ENCODE measurements at places on chromosomes 7 and 10.

DNA sequence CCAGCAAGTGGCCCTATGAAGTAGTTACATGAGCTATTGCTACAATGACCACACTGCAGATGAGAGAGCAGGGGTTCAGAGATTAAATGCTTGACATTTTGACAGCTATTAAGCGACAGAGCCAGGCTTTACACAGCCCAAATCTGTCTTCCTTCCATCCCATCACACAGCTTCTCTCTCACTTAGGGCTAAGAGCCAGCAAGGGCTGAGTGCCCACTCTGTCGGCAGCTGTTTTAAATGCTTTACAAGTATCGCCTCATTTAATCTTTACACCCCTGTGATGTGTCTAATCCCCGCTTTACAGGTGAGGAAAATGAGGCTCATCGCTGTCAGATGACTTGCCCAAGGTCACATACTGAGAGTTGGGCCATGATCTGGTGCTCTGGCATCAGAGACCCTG lies 15.2 kb upstream of the OPALIN start:
- no peak for DNase-seq

GRCh38 chr10:71975871-71976725 lies 11.9 kb downstream of the CHST3 start:
- no peak for DNase-seq

DNA sequence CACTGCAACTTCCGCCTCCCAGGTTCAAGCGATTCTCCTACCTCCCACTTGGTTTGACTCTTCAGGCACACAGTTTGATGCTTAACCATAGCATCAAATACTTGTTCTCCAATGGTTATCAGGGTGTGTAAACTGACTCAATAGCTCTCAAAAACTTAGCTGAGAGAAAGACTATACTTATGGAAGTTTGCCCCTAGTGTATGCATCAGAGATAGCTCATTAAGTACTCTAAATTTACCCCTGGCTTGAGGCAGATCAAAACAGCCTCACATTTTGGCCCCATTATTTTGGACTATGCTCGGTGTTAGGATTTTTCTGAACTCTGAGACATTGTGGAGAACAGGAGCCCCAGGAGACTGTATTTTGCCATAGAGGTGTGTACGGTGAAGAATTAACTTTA lies 40.8 kb upstream of the SLC35B4 start:
- DNase-seq = no peak

DNA sequence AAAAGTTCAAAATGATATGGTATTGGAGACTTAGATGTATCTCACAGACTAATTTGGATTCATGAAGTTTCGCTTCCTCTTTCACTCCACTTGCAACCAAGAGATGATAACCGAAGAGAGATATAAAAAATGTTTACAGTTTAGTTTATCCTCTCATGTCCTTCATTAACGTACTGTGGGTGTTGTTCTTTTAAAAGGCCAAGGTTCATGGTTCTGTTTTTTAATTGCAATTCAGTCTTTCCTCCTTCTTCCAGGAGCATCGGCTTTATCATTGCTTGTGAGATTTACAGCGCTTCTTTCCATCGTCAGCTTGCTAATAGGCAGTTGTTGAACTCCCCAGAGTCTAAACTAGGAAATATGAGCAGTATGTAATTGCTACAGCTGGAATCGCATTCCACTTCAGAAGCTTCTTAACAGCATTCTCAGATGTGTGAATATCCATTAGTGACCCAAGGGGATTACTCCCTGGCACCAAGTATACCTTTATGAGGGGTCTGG lies 75.9 kb upstream of the HGF start:
- DNase-seq = peak; percentile 57

GRCh38 chr10:35384265-35384868 lies 48.1 kb downstream of the CCNY start:
- no peak for DNase-seq

DNA sequence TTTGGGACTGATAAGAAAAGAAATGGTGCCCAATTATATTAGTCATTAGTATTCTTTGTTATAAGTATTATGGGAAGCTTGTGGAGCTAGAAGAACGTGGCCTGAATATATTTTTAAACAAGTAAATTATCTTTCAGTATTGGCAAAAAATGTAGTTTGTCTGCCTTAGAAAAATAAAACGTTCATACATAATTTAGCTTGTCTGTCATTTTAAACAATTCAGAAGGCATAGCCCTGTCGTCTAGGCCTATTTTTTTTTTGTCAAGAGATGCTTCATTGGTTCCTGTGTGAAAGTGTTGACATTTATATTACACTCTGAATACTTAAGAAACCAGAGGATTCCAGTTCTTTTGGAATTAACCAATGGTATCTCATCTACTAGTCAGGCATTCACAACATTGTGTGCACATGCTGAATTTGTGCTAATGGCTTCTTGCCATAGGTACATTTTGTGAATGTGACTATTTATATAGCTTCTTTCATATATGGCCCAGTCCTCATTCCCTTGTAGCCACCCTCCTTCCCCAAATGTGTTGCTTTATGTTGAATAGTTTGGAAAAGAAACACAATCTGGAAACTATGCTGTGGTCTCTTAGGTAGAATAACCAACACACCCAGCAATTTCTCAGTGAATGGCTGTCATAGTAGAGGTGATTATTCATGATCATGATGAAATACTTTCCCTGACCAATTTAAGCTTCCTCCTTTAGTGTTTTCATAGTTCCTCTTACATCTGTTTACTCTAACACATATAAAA lies 435.8 kb downstream of the EXOC4 start:
- peak; percentile 76 for DNase-seq

- peak; percentile 98 for DNase-seq
These were observed 6.9 kb upstream of the ORAI2 start for GRCh38 chr7:102426268-102427018.

DNA sequence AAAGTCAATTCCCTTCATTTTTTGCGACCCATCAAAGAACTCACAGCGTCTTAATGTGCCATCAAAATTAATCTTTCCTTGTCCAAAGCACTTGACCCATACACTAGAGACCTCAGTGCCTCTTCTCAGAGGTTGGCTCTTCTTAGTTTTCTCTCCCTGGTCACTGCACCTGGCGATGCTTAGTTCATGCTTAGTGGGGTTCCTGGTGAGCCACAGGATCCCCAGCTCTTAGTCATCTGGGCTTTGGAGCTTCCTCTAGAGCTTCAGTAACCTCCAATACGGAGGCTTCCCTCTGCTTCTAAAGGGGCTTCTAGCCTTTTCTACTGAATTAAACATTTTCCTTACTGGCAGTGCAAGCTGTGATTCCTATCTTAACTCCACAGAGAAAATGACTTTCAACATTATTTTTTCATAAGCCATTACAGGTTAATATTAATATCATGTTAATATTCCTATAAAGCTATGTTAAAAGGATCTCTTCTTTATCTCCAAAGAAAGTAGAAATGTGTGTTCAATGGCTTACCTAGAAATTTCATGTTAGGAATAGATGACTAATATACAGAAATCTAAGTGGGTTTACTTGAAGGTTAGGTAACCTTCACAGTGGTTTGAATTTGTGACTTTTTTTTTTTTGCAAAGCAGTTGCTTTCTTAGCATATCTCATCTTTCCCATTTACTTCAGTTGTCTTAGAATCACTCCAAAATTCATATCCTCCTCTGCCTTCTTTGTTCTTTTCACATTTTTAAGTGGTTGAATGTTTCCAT lies 295.2 kb downstream of the CAMK1D start:
- no peak for DNase-seq

Measured in suppressor macrophage treated with lipopolysaccharide for 1 hour (primary cell).